ENCODE measurements at places on chromosomes 12 and 14. TPM values are rescaled to one million over a fixed set of nuclear protein-coding genes. Genes with fewer than 3 reads are reported as not detected.

DNA sequence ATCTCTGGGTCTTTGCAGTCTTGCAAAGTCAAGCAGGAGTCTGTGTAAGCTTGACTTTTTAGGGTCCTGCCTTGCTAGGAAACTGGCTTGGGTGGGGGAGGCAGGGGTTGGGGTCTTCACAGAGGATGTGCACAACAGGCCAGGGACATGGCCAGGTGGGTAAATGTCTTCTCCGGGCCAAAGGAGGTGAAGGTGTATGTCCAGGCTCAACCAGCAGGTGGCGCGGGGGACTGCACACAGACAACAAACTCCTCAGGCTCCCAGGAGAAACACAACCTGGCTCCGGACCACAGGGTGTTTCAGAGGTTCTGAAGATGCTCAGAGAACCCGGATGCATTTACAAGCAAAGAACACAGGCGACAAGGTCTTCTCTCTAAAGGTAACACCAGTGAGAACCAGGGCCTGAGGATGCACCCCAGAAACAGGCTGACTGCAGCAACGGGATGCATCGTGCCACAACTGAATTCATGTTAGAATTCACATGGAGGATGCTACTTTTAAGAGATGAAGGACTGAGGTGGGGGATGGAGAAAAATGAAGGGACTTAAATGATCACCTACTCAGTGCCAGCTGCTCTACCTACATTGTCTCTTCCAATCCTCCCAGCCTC lies 56.0 kb downstream of the PLEKHG3 start:
- DNase-seq, result peak; percentile 86

CLEC4C gene
- total RNA-seq, result not detected

GRCh38 chr12:11785712-11786111 lies 136.2 kb downstream of the ETV6 start:
- no peak for DNase-seq

DNA sequence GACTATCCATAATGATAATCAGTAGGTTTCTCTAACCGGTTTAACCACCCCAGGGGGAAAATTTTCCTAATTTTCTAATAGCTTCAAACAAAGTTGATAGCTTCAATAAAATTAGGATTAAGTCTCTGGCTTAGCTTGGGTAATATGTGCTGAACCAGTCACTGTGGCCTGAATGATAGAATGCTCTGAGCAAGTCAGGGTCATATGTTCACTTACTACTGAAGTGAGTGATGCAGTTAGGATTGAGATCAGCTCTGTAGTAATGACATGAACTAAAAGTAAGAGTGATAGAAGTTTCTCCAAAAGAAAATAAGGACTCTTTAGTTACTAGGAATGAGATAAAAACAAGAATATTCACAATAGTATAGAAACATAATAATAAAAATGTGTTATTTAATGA lies 32.6 kb downstream of the ETNK1 start:
- DNase-seq, result no peak

DNA sequence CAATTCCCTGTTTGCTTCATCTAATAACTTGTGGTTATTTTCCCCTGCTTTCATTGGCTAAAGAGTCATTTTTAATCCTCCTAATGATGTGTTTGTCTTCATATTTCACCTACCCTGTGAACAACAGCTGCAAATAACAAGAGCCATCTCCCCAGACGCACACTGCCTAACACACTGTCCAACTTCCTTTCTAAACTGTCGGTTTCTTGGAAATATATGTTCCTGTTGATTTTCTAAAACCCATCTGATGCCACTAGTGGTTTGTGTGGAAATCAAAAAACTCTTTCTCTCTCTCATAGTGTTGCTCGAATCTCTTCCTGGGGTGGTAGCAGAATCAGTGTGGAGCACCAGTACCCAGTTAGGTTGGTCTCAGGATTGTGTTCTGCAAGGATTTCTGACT lies 226.9 kb downstream of the EPS8 start:
- no peak for DNase-seq

DNA sequence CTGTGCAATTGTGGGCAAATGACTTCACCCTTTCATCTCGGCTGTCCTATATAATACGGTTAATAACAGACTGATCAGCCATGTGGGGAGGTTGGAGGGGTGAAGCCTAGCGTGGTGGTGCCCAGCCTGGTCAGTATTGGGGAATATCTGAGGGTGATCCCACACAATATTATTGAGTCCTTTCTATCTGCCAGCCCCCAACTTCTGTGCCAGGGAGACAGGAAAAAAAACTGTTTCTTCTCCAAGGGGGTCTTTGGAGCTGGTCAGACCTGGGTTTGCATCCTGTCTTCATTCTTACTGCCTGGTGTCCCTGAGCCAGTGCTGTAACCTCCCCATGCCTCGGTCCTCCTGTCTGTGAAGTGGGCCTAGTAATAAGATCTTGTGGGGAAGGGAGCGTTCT lies 6.5 kb downstream of the CYP46A1 start:
- peak; percentile 35 for DNase-seq

GRCh38 chr12:43676183-43676813 lies 82.3 kb downstream of the PUS7L start:
- DNase-seq, result no peak

IL22 gene
- not detected for total RNA-seq

DNA sequence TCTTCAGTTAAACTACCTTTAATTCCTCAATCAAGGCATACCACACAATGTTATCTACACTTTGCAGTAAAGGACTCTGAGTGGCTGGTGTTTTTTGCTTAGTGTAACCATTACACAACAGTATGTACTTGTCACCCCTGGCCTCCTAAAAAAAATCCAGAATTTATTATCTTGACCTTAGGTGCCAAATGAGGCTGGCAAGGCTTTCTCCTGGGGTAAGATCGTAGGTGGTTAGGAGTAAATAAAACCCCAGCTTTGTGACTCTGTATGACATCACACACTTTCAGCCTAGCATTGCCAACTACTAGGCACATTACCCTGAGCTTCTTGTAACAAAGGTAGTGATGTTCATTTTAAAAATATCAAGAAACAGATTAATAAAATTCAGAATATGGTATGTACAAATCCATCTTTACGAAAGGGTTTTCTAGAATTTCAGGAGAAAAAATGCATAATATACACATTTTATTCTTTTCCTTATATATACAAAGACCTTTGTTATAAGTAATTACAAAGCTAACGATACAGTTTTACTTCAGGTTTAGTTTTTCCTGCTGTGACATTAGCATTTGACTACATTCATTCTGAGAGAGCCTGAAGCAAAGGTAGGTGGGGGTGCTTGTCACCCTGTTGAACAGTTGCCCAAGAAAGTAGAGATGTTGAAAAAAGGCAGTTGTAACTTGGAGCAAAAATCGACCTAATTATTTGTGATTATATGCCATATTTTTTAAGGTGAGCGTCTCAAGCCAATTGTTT lies 13.5 kb downstream of the TCL1A start:
- DNase-seq, result no peak

SOX5 gene
- 2.2 TPM for total RNA-seq

ESPL1 gene
- total RNA-seq, result 0.16 TPM

DNA sequence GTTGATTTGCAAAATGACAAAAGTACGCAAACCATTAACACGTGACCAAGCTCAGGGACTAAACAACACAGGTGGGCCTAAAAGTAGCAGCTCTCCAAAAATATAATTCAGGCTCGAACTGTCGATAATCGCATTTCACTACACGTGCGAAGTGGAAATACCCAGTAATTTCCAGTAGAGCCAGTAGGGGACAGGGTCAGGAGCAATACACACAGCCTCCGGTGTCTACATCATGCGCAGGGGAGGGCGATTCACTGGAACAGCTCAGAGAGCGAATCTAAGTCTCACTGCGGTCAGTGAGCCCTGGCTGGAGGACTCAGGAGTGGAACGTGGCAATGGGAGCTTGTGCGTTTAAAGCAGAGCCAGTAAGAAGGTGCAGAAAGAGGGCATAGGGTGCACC lies 40.4 kb downstream of the SETD3 start:
- no peak for DNase-seq

DNA sequence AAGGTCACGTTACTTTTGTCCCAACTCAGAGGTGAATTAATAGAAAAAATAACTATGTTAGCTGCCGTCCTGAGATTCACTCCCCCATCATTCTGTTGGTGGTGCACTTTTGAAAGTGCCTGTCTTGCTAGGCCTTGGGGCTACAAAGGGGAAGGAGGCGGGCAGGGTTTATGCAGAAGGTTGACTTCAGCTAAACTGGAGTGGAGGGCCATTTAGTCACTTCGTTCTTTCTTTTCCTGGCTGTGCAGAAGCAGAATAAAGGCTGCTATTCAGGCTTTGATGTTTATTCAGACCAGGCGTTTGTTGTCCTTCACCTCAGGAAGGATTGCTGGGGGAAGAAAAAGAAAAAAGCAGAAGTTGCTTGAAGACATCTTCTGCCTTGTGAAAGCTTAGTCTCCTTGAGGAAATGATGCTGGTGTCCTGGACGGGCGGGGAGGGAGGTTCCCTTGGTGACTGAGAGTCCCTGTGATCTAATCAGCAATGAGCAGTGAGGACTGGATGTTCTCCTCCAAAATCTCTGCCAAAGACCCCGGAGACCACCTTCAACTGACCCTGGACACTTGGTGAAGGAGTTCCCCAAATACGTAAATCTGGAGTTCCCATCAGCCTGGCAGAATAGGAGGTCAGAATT lies 4.0 kb downstream of the GLT1D1 start:
- DNase-seq, result no peak

GRCh38 chr14:34628681-34629135 lies 1.2 kb downstream of the SNX6 start:
- DNase-seq, result no peak

DNA sequence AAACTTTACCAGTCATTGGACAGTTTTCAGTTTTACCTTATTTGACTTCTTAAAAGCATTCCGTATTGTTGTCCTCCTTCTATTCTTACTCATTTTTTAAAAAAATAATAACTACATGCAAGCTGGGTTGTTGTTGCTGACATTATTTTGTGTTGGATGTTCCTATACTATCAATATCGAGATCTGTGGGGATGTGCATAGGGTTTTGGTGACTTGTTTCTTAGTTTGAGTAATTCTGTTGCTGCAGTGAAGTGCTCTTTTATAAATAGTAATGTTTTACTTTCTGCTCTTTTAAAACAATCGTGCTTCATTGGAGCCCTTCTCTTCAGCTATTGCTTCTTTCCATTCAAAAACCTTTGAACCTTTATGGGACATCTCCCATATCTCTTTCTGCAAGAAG lies 79.4 kb downstream of the METTL25 start:
- no peak for DNase-seq

MUCL1 gene
- total RNA-seq, result not detected

- no peak for DNase-seq
Measured at GRCh38 chr12:113228394-113229028, 7.2 kb downstream of the TPCN1 start.

DNA sequence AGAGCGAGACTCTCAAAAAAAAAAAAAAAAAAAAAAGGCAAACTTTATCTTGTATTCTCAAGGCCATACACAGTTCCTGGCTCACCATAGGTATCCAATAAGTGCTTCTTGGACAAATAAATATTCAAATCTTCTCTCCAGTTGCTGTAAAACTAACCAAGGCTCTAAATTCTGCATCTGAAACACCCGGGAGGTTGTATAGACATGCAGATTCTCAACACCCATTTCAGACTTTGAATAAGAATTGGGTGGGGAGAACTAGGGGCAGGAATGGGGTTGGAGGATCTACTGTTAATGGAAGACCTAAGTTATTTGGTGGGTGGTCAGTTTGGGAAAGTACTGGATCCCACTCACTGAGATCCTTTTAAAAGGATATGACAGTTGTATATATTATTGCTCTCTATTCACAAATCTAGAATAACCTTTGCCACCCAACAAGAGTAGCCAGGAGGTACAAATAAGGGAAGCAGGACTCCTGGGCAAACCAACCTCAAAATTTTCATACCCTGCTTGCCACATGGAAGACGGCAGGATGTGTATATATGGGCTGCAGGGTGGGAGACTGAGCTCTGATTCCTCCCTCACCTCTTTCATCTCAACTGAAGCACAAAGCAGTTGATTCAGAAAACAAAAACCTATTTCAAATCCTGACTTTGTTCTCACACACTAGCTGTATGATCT lies 879 bp downstream of the GDF3 start:
- no peak for DNase-seq

DNA sequence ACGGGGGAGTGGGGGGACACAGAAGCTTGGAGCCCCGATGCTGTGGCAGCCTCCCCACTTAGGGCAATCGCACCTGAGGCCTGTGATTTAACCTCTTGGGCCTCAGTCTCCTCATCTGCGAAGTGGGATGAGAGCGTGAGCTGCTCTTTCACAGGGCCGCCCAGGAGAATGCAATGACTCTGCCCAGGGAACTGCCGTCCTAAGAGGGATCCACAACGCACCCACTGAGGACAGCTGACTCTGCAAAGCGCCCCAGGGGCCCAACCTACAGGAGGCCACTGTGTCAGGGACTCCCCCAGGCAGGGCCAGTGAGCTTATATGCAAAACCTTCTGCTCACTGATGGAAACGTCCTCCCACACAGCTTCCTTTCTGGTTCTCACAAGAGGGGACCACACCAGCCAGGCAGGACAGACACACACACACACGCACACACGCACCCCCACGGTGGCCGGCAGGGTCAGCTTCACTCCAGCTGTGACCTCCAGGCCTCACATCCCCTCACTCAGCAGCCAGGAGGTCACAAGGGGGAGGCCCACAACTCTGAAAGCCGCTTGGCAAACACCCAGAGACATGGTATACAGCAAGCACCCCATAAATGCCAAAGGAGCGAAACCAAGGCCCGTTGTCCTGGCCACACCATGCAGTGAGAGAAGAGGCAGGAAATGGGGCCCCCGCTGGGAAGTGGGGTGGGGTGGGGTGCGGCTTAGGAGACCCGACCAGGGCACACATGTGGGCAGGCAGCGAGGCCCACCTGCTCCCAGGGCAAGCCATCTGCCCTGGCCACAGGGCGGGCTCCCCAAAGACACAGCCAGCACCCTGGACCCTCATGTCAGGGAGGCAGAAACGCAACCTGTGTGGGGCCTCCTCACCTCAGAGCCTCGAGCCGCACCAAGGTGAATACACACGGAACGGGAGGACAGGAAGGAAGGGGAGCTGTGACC lies 73.3 kb downstream of the NCOR2 start:
- DNase-seq, result no peak

DNA sequence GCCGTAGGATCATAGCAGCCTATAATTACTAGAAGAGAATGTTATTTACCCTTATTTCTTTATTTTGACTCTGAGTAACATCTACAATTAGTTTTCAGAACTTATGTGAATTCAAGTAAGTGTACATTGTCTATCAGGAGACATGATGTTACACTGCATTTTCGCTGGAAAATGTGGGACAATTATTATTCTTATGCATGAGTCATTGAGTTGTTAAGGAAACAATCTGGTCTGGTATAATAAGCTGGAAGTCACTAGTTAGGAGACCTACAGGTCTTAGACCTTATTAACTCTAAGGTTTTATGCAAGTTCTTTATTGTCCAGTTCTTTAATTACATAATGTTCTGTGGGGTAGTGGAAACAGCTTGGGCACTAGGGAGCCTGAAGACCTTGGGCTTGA lies 5.8 kb downstream of the KTN1 start:
- DNase-seq, result no peak

GPR132 gene
- 0.73 TPM for total RNA-seq

- DNase-seq, result peak; percentile 76
Measured at GRCh38 chr12:29316752-29317151, 64.2 kb downstream of the ERGIC2 start.

- DNase-seq, result no peak
Measured at GRCh38 chr12:72510772-72511171, 238.6 kb downstream of the TRHDE start.

C12orf54 gene
- total RNA-seq, result not detected

- DNase-seq, result no peak
Measured at GRCh38 chr12:28456934-28457710, 266.9 kb downstream of the CCDC91 start.

- no peak for DNase-seq
Measured at GRCh38 chr14:22232933-22233332, 356.1 kb downstream of the DAD1 start.

GRCh38 chr12:51898937-51899336 lies 8.4 kb upstream of the ACVRL1 start:
- DNase-seq, result no peak

CCDC177 gene
- not detected for total RNA-seq

GALNT8 gene
- total RNA-seq, result 2.4 TPM
